Stimulated activated CD4-positive, alpha-beta T cell treated with anti-CD3 and anti-CD28 coated beads, Interleukin-12 subunit alpha, Interleukin-12 subunit beta, amount 100 ng/mL, for 48 hours (primary cell): ENCODE measurements at places on chromosomes 16 and 17.

- no peak for DNase-seq
Observed at GRCh38 chr17:83201206-83202001, 122.0 kb downstream of the METRNL start.

DNA sequence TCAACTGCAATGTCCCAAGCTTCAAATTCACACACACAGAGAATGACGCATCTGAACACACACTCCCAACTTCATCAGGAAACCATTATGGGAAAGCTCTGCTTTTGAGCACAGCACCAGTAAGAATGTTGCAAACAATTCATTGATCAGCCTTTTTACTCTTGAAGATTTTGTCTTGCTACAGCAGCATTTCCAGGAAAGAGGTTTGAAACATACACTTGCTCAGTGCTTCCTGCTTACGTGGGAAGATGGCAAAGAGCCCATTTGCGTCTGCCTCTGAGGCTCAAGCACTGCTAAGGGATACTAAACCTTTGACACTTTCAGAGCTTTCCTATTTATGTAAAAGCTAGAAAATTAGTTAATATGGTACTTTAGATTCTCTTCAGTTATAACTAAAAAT lies 77.2 kb upstream of the MON1B start:
- no peak for DNase-seq

- DNase-seq = no peak
Observed at GRCh38 chr16:11066261-11066870, 122.0 kb downstream of the CLEC16A start.

- DNase-seq = no peak
Observed at GRCh38 chr16:79673635-79674034, 73.1 kb upstream of the MAF start.

- no peak for DNase-seq
Observed at GRCh38 chr16:49567950-49568349, 194.3 kb downstream of the C16orf78 start.

DNA sequence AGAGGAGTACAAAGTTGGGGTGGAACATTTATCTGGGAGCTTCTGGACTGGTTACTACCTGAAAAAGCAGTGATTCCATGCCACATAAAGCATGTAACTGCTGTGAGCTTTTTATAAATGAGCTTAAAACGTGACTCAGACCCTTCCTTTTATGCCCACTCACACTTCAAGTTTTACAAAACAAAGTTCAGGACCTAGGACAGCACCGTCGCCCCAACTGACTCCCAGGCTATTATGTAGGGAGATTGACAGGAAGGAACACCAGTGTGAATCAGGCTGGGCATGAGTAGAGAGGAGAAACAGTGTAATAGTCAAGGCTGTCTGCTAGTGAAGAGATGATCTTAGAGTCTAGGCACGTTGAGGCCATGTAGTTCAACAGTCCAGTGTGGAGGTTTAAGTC lies 91.6 kb upstream of the DNAH9 start:
- no peak for DNase-seq

DNA sequence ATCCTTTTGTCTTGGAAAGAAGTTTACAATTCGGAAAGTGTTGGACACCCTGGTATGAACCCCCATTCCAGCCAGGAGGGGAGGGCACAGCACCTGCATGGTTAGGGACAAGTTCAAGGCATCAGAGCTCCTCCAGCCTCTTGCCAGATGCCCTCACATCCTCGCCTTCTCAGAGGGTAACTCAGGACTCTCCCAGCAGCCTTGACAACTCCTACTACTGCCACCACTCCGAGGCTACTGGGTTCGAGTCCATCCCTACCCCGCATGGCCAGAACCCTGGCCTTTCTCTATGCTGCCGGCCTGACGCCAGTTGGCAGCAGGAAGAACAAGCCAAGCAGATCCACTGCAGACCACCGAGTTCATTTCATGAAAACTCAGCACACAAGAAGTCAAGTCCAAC lies 34.1 kb downstream of the AXIN2 start:
- DNase-seq = no peak
